Activated T-cell treated with anti-CD3 and anti-CD28 coated beads for 48 hours (primary cell): ENCODE measurements at places on chromosomes 11 and 22.

GRCh38 chr22:29079218-29079901 lies 6.5 kb downstream of the KREMEN1 start:
- DNase-seq = no peak

- no peak for DNase-seq
Observed at GRCh38 chr22:40381461-40381860, 11.1 kb downstream of the SGSM3 start.

GRCh38 chr11:65491614-65492386 lies 7.0 kb upstream of the MALAT1 start:
- no peak for DNase-seq

DNA sequence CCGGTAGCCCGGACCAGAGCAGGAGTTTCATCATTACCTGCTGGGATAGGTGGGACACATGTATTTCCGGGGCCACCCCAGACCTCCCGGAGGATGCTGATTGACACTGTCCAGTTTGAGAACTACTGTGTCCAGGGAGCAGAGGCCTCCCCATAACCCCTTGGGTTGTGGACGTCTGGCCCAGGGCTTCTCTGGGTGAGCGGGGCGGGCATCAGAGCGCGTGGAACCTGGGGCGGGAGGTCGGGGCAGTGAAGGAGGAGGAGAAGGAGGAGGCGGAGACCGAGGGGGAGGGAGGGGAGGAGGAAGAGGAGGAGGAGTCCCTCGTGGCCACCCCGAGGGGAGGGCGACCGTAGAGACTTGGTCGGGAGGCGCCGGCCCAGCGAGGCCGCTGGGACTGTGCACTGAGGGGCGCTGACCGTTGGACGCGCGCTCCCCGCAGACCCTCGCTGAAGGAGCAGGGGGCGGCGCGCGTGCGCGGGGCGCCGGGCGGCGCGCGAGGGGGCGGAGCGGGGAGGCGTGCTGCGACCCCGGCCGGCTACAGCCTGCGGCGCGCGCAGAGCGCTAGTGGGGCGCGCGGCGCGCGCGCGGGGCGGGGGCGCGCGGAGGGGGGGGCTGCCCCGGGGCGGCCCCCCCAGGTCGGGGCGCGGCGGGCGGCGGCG lies at the start of gene GRK3:
Gene GRK3, plus strand, starts transcription at position 356 of the 659 bp plus-strand sequence. CDS start 366 bp downstream, outside the sequence.
- peak; percentile 55 for DNase-seq

DNA sequence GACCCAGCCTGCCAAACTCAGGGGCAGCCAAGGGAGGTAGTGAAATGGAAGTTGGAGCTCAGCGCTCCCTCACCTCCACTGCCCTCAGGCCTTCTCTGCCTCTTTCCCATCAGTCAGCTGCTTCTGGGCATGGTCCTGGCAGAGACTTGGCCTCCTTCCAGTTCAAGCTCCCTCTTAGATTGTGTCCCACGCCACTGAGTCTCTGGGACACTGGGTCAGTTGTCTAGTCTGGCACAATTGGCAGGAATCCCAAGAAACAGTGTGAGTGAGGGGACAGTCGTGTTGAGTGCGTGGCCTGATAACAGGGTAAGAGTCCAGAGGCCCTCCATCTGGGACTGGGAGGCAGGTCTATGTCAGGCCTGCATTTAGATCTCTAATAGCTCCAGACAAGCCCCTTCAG lies 7.1 kb upstream of the SLC35E4 start:
- DNase-seq = no peak

- no peak for DNase-seq
Observed at GRCh38 chr22:32572741-32573500, 98.3 kb downstream of the FBXO7 start.

DNA sequence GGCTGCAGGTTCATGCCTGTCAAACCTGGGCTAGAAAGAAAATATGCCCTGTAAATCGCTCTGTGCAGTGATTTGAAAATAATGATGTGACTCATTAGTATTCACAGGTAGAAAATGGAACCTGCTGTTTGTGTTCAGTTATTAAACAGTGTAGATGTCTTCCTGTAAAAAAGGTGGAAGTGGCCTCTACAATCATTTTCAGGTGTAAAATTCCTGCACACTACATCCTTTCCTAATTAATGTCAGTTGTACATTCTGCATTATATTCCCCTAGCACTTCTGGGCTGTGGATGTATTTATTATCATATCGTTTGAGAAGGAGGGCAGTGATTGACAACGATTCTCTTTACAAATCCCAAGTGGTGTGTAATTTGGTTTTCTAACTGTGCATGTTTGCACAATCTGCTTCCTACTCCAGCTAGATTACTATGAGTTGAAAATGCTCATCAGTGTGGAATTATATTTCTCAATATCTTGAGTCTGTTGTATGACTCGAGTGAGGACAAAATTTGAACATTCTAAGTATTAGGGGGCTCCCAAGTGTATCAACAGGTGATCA lies 454.0 kb upstream of the DDI1 start:
- DNase-seq = no peak

GRCh38 chr22:29475550-29475949 lies 4.5 kb upstream of the NEFH start:
- no peak for DNase-seq

GRCh38 chr11:32100495-32100894 lies 9.6 kb downstream of the RCN1 start:
- DNase-seq = no peak

GRCh38 chr22:28112190-28112544 lies 193.1 kb upstream of the PITPNB start:
- DNase-seq = no peak

DNA sequence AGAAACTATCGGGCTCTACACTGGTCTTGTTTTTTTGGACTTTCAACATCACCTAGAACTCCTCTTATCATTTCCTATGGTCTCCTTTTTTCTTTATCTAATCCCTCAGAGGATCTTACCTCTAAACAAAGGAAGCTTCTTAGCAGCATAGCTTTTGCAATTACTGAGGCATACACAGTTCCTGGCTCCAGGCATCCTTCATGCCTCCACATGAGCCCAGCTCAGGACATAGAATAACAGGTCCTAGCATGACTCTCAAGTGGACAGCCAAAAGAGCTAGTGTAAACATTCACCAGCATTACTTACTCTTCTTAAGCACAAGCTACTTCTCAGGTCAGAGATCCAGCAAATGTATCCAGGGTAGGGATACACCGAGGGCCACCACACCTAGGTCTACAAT lies 17.1 kb downstream of the CFAP300 start:
- DNase-seq = no peak

- DNase-seq = no peak
Observed at GRCh38 chr22:45627489-45628233, 44.0 kb upstream of the ATXN10 start.

DNA sequence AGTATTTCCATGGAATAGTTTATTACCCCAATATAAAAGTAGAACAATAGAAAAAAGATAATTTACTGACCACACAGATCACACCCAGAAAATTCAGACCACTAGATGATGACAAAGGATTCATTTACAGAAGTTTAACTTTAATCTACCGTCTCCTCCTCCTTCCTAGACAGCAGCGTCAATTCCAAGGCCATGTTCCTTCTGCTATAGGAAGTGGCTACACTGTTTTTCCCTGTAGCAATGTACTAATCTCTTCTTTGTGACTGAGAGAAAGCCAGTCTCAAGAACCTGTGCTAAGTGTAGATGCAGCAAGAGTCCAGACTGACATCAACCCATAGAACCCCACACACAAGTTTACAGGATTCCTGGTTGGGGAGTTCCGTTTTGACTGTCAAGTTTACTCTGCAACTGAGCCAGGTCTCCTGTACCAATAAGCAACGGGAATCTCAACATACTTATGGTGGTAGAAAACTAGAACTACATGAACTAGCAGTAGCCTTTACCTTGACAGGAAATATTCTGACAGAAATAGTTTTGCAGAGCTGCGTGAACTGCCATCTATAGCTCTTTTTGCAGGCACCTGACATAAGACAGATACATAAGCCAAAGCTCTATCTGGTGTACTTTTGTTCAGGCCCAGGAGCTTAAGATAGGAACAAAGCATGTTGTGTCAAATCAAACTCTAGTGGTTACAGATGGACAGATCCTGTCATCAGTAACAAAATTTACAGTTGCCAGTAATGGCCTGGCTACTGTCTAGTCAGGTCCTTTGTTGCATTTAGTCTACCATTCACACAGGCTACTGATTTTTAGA lies 42.9 kb downstream of the MRTFA start:
- DNase-seq = no peak

GRCh38 chr11:120132645-120133185 lies 5.2 kb downstream of the TRIM29 start:
- no peak for DNase-seq

- DNase-seq = no peak
Observed at GRCh38 chr22:25361899-25362214, 142.4 kb downstream of the CRYBB2 start.

DNA sequence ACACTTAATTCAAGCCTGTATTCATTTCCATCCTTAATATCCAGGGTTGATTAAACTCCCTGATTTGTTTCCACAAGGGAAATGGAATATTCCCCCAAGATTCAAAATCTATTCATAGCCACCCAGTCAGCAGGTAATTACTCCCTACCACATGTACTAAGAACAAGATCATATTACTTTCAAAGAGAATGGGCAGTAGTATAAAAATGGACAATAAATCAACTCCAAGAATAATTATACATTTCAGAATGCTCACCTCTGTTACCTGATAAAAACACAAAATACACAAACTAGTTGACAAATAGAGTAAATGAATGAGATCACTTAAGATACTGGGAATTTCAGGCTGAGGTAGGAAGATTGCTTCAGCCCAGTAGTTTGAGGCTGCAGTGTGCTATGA lies 8.5 kb upstream of the FEZ1 start:
- no peak for DNase-seq

GRCh38 chr22:46367707-46368191 lies 32.2 kb downstream of the TRMU start:
- peak; percentile 69 for DNase-seq

DNA sequence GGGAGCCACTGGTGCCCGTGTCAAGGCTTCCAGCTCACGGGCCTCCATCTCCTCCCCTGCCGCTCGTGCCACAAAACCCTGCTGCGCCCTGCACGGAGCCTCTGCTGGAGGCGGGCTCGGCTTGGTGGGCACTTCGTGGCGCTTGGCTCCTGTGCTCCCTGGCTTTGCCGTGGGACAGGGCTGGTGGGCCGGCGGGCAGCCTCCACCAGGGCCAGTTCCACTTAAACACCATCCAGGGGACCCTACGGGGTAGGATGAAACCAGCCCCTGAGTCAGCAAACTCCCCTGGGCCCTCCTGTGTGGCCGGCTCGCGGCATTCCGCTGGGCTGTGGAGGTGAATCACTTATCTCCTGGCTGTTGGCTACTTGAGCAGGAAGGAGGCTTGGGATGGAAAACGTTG lies 1304.6 kb downstream of the BRD1 start:
- DNase-seq = no peak

- DNase-seq = no peak
Observed at GRCh38 chr22:46377525-46378425, 42.3 kb downstream of the TRMU start.

- DNase-seq = no peak
Observed at GRCh38 chr11:45024316-45024715, 73.6 kb upstream of the TP53I11 start.

DNA sequence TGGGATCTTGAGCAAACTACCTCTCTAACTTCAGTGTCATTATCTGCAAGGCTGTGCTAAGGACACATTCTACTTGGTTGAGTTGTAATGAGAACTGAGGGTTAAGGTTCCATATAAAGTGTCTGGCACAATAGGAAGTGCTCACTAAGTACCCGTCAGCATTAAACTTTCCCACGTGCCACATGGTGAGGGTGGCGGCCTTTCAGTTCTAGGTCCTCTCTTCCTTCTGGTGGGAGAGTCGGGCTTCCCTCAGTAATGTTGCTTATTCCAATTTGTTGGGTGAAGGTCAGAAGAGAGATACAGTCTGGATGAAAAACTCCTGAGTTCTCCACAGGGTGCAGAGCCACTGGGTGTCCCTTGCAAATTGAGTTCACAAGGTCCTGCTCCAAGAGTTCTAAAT lies 4.6 kb upstream of the CD6 start:
- DNase-seq = no peak

DNA sequence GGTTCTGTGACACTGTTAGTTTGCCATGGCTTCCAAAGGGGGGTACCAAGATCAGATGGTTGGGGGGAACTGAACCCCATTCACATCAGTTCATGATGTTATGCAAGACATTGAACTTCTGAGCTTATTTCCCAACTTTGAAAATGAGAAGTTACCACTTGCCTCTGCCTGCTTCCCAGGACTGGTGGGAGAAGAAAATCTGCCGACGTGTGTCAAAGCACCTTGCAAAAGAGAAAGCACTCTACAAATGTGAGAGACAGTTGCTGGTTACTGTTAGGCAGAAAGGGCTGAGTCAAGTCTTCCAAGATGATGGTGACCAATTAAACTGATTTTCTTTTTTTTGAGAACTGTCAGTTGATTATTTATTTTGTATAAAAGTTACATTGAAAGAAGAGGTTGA lies 45.6 kb downstream of the SMCO4 start:
- no peak for DNase-seq

DNA sequence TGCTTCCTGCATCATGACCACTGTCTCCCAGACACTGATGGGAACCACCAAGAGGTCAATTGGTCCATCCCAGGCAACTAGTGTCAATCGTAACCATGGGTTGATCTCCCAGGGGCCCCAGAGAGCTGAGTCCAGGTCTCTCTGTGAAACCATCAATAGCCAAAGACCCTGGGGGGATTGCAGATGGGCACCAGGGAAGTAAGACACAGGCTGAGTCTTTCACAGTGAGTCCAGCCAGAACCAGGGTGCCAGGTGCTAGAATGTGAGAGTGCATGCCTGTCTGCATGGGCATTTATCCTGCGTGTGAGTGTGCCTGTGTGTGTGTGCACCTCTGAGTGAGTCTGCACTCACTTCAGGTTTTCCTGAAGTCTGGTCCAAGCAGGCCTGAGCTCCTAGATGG lies 45.3 kb upstream of the TTC12 start:
- DNase-seq = no peak

- peak; percentile 62 for DNase-seq
Observed at GRCh38 chr11:19241260-19242178, 774 bp upstream of the E2F8 start.

- no peak for DNase-seq
Observed at GRCh38 chr22:20206709-20207215, 55.9 kb upstream of the CCDC188 start.

DNA sequence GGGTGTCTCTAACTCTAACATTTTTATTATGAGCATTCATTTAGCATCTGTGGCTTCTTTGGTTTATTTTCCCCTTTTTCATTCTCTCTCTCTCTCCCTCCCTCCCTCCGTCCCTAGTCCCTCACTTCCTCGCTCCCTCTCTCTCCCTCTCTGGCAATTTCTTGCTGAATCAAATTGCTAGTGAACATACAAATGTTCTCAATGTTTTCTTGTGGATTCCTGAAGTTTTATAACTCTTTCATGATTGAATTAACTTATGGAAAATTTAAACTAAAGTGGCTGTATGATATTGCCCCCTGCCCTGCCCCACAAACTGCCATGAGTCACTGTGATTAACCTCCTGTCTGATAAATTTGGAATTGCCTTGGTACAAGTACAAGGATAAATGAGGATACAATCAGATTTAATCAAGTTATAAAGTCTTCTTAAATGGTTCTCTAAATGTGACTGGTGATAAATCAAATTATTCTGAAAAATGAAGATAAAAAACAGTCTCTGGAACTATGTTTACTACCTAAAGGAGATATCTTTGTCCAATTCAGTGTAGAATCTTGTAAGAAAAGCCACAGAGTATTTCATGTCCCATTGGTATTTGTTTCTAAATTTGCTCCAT lies 143.0 kb upstream of the PDGFD start:
- no peak for DNase-seq
